Foreskin keratinocyte (primary cell): ENCODE measurements at places on chromosomes 12 and 14. TPM values are rescaled to one million over a fixed set of nuclear protein-coding genes. Genes with fewer than 3 reads are reported as not detected.

DNA sequence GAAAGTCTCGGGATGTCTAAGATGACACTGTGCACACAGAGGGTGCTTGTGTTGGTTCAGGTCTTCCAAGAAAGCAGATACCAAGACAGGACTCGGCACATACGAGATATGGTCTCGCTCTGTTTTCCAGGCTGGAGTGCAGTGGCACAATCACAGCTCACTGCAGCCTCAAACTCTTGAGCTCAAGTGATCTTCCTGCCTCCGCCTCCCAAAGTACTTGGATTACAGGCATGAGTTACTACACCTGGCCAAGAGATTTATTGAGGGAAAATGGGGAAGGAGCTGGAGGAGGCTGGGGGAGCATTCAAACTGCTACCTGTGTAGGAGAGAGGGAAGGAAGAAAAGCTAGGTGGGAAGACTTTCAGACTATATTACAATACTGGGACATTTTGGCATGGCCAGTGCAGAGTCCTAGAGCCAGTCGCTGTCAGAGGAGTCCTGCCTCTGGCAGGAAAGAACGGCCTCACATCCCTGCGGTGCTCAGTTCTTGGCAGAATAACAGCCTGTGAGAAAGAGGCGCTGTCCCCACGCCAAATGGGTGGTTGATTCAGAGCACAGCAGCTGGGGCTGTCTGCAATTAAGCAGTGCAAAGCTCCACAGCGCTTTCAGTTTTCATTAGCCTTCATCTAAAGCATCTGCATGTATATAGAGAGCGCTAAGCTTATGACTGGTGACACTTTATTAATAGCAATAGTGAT is 18.3 kb downstream of the SLC17A8 start:
- DNase-seq: no peak

Gene FGF6
- polyA plus RNA-seq: not detected in 2 replicates

Gene SAMD15
- 0.17 and 0.24 TPM in 2 replicates for polyA plus RNA-seq

- no peak for DNase-seq
Measured at GRCh38 chr12:6902448-6902847, 2.2 kb upstream of the LRRC23 start.

- DNase-seq: no peak
Measured at GRCh38 chr14:68144051-68144681, 324.6 kb downstream of the RAD51B start.

Gene ALX1
- not detected in 2 replicates for polyA plus RNA-seq

Gene PPP1R1A
- polyA plus RNA-seq: not detected in 2 replicates
